GM03348 (cell line): ENCODE measurements at places on chromosomes 12 and 14.

- DNase-seq, result peak; percentile 83
Measured at GRCh38 chr12:18752280-18752920, 14.5 kb downstream of the CAPZA3 start.

DNA sequence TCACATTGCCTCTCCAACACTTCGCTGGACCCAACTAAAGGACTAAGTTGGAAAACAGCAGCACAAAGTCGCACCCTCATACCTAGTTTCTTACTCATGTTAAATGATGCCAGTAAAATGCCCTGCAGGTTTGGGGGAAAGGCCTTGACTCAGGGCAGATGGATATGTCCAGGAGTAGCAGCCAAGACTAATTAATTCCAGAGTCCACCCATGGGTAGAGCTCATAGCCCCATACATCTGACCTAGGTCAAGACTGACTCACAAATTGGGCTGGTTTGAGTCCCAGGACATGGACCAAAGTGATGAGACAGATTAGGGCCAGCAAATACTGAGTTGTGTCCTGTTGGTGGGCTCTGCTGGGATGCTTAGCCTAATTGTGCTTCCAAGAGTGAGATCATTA lies 224.0 kb upstream of the BTG1 start:
- peak; percentile 64 for DNase-seq

GRCh38 chr12:46483572-46484395 lies 111.2 kb upstream of the SLC38A2 start:
- DNase-seq, result peak; percentile 25

DNA sequence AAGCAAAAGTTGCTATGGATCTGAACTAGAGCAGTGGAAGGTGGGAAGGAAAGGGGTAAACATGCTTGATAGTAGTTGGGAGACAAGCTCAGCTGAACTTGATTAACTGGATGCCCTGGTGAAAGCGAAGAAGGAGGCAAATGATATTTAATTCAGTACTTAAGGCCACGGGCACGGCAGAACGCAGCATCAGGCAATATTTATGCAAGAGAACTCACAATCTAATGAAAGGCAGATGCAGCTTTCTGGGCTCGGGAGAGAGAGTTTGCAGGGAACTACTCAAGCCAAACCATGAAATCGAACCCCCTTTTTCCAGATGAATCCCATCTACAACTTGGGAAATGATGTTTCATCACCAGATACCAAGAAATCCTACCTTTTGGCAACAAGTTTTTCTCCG lies 3.5 kb upstream of the CNIH1 start:
- peak; percentile 60 for DNase-seq

- no peak for DNase-seq
Measured at GRCh38 chr14:44165936-44166335, 341.1 kb downstream of the FSCB start.

- no peak for DNase-seq
Measured at GRCh38 chr14:105412771-105413543, 6.7 kb upstream of the MTA1 start.

DNA sequence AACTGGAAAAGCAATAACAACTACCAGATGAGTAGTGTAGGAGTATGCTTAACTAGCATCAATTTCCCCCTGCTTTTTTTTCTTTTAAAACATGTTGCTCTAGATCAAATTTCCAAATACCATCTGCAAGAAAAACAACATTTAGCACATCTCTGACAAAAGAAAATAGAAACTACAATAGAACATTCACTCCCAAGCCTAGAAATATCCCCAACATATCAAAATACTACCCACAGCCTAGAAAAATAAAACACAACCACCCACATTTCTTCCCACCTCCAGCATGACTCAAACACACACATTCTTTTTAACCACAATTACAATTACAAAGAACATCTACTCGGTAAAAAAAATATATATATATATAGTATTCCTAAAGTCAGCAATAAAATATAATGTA lies 120.0 kb downstream of the PPFIA2 start:
- DNase-seq, result no peak

GRCh38 chr12:121483949-121484348 lies 84.0 kb downstream of the RNF34 start:
- no peak for DNase-seq

GRCh38 chr12:76782526-76782925 lies 18.6 kb downstream of the ZDHHC17 start:
- DNase-seq, result no peak

DNA sequence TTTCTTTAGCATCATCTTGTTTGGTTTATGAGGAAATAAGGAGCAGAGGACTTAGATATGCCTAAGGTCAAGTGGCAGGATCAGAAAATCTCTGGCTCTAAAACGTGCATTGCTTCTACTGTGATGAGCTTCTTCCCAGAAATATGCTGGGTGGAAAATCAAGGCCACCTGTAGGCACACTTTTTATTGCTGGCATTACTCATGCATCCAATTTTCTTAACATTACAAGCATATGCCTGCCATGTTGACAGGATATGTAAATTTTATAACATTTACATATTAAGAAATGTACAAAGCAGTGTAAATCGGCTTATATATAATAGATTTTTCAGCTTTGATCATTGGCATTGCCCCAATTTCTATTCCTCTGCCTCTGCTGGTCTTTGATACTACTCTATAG lies 409.6 kb downstream of the TMEM132D start:
- DNase-seq, result no peak

DNA sequence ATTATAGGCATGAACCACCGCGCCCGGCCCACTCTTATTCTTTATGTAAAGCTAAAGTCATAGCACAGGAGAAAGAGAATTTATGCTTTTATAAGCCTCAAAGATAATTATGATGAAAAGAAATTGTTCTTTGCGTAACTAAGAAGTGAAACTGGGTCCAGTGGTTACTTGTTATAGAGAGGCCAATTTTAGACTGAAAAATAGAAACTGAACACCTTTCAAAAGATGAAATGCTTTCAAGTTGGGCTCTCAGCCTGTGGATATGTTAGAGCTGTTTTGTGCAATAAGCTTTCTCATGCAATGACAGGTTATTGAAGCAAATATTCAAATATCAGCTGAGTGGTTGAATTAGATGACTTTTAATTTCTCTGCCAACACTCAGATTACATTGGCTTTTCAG lies 7.9 kb downstream of the TMEM253 start:
- DNase-seq, result no peak

- DNase-seq, result no peak
Measured at GRCh38 chr12:68356060-68356695, 24.0 kb upstream of the MDM1 start.

DNA sequence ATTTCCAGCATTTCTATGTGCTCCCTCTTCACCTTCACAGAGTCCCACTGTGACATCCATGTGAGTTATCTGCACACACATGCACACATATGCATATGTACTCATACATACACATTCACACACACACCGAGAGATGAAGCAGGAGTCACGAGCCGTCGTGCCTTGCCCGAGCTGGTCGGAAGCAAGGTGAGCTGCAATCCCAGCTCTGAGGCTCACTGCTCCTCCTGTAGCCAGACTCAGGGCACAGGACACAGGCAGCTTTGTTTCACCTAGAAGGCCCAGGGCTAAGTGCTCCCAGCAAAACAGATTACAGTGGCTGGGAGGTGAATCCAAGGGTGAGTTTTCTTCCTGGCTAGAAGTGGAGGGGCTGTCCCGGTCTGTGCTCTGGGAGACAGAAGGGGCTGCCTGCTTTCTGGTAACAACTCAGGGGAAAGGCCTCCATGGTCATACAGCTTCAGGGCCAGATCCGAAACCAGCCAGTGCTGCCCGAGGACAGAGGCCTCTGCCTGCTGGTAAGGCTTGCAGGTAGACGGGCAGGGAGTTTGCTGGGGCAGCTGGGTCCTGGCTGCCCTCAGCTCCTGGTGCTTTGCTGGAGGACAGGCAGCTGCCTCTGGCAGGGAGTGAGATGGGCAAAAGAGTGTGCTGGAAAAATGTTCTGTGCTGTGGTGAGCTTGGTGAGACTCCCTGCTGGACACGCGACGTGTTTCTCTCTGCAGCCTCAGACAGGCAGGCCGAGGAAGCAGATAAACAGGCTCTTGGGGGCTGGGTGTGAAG lies 123.7 kb downstream of the CRACR2A start:
- no peak for DNase-seq

- DNase-seq, result peak; percentile 17
Measured at GRCh38 chr14:74875941-74876913, at the start of gene PROX2. Gene PROX2, minus strand, starts transcription at chr14:74876145. Its CDS starts 12,311 bp downstream, at chr14:74863834.

DNA sequence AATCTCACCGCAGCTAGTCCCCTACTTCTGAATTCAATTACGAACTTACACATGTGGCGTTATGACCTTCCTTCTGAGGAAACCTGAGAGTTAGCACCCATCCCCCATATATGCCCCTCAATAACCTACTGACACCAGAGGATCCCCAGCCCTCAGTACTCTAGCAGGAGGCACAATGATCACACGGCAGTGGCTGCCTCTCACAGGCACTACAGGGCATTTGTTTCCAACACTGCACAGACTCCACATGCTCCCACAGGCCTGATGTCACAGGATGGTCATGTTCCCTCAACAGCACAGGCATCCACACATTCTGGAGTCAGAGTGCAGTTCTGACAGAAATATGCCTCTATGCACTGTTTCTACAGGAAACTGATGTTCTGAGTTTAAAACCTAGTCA lies 17.4 kb downstream of the PPP1CC start:
- DNase-seq, result no peak

GRCh38 chr12:83322809-83323208 lies 636.1 kb downstream of the TMTC2 start:
- DNase-seq, result no peak

DNA sequence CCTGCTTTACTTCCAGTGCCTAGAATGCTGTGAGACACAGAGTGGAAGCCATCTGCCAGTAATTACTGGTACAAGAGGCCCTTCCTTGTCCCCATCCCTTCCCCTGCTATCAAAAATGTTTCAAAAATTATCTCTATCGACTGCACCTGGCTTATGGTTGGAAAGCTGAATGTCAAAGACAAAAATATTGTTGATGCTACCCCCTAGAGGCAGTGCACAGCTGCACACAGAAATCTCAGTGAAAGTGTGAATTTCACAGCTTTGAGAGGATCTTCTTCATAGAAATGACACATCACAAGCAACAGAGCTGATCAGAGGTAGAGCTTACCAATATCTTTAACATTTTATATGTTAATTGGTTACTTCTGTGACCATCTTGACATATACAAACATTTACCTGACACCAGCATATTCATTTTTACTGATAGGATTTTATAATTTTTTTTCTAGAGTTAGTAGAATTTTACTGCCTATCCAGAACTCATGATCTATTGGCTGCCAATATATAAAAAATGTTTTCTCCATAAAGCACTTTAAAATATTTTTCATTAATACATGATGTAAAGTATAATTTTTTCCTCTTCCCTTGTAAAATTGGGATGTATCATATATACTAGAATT lies 138.0 kb downstream of the AACS start:
- DNase-seq, result peak; percentile 38

GRCh38 chr14:84937449-84937848 lies 592.5 kb upstream of the FLRT2 start:
- DNase-seq, result no peak

- DNase-seq, result peak; percentile 56
Measured at GRCh38 chr12:116559162-116559935, at the start of gene MAP1LC3B2. Gene MAP1LC3B2, plus strand, starts transcription at chr12:116559381. Its CDS starts 16,562 bp downstream, at chr12:116575943.

GRCh38 chr14:53908416-53908815 lies 48.2 kb downstream of the BMP4 start:
- DNase-seq, result no peak

DNA sequence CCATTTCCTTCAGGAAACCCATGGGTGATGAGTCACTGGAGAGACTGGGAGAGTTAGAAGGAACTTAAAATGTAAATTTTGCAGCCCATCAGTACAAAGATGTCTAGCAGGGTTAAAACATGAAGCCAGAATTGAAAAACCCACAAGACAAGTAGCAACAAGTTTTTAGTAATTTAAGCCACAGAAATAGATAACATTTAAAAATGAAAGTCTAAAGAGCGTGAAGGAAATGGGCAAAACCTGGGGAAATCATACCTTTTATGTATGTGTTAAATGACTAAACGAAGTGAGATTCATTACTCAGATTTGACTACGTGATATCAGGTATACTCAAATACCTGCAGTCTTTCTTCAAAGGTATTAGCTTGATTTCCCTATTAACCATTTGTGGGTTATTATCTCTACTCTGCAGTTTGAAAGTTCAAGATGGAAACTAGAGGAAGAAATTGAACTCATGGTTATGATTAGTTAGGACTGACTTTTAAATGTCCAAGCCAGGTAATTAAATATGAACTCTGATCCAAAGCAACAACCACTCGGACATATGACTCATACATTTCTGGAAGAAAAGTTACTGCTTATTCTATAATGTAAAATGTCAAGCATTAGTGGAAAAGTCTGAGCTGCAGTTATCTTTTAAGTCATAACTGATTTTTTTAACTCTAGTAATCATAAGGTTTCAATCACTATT lies 84.1 kb downstream of the ITPR2 start:
- DNase-seq, result peak; percentile 11

GRCh38 chr14:37903343-37904191 lies 304.1 kb upstream of the SSTR1 start:
- peak; percentile 50 for DNase-seq

DNA sequence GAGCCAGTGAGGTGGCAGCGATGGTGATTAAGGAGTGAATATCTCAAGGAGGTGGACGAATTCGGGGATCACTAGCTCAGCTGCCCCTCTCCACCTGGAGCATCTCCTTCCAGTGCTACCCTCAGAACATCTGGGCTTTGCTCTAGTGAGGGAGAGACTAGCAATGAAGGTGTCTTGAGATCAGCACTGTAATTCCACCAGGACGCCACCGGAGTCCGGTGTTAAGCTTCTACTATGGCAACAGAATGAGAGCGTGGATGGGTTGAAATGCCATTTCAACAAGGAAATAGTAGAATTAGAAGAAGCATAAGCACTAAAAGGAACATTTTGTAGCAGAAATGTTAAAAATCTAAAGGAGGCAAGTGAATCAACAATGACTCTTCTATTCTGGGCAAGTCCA lies 61.1 kb downstream of the NTF3 start:
- DNase-seq, result no peak
